SJSA1 (cell line): ENCODE measurements at places on chromosomes 12 and 14. TPM values are rescaled to one million over a fixed set of nuclear protein-coding genes. Genes with fewer than 3 reads are reported as not detected.

Gene TCL1B
- not detected in 2 replicates for total RNA-seq

Gene VWF
- total RNA-seq = 0.09 and 0.50 TPM in 2 replicates

Gene TEX22
- 0.11 TPM in 1 of 2 replicates, not detected in the other for total RNA-seq

Gene MYBPC1
- total RNA-seq = 0.47 TPM in 1 of 2 replicates, not detected in the other

Gene MAP1LC3B2
- total RNA-seq = 0.37 TPM in 1 of 2 replicates, not detected in the other

Gene CNTN1
- 1.4 and 4.6 TPM in 2 replicates for total RNA-seq

Gene CIROP
- not detected in 2 replicates for total RNA-seq

Gene ZBTB1
- 40.3 and 49.9 TPM in 2 replicates for total RNA-seq

Gene SDSL
- total RNA-seq = 2.7 and 7.7 TPM in 2 replicates

Gene SRGAP1
- 3.7 and 4.1 TPM in 2 replicates for total RNA-seq

Gene IGF1
- 0.16 and 0.68 TPM in 2 replicates for total RNA-seq

Gene PRB4
- total RNA-seq = not detected in 2 replicates

Gene KERA
- total RNA-seq = 41.1 and 72.5 TPM in 2 replicates

Gene AKAP3
- 2.4 and 2.5 TPM in 2 replicates for total RNA-seq

Gene LRTM2
- not detected in 2 replicates for total RNA-seq

Gene CLEC4E
- not detected in 2 replicates for total RNA-seq

Gene LALBA
- not detected in 2 replicates for total RNA-seq

Gene LAG3
- total RNA-seq = 0.13 and 0.47 TPM in 2 replicates

Gene CKB
- 26.4 and 39.4 TPM in 2 replicates for total RNA-seq

Gene EID3
- total RNA-seq = 2.1 and 4.8 TPM in 2 replicates

Gene SAMD15
- total RNA-seq = 0.19 and 0.82 TPM in 2 replicates

Gene STXBP6
- total RNA-seq = 0.78 and 6.4 TPM in 2 replicates

Gene KRT78
- total RNA-seq = 0.21 TPM in 1 of 2 replicates, not detected in the other

Gene SMIM41
- not detected in 2 replicates for total RNA-seq

Gene ARHGEF40
- total RNA-seq = 38.7 and 42.2 TPM in 2 replicates

Gene NANOG
- not detected in 2 replicates for total RNA-seq

Gene EIF2S3B
- 0.34 and 0.53 TPM in 2 replicates for total RNA-seq

Gene TIGAR
- total RNA-seq = 10.2 and 22.7 TPM in 2 replicates

Gene CD163
- total RNA-seq = 0.05 TPM in 1 of 2 replicates, not detected in the other

Gene BEST3
- total RNA-seq = not detected in 2 replicates

Gene PRIM1
- total RNA-seq = 28.0 and 31.1 TPM in 2 replicates

Gene CCDC175
- not detected in 2 replicates for total RNA-seq

Gene TESPA1
- total RNA-seq = 0.05 TPM in 1 of 2 replicates, not detected in the other

Gene PTPRO
- total RNA-seq = 0.55 and 0.91 TPM in 2 replicates

Gene ALDH2
- 24.2 and 27.9 TPM in 2 replicates for total RNA-seq

Gene PMCH
- not detected in 2 replicates for total RNA-seq

Gene STYX
- 7.2 and 14.8 TPM in 2 replicates for total RNA-seq

Gene PDE3A
- 0.13 TPM in 1 of 2 replicates, not detected in the other for total RNA-seq

Gene CD163L1
- 0.56 and 2.9 TPM in 2 replicates for total RNA-seq
